ENCODE measurements at places on chromosomes 16 and 17. TPM values are rescaled to one million over a fixed set of nuclear protein-coding genes. Genes with fewer than 3 reads are reported as not detected.

ST6GALNAC2 gene
- 4.9 TPM for polyA plus RNA-seq

MAP2K4 gene
- 26.5 TPM for polyA plus RNA-seq

LITAFD gene
- polyA plus RNA-seq: not detected

IFI35 gene
- polyA plus RNA-seq: 4.3 TPM

AHSP gene
- polyA plus RNA-seq: 26.6 TPM

GRCh38 chr17:38674014-38674748 lies 576 bp downstream of the EPOP start:
- no peak for DNase-seq

DNA sequence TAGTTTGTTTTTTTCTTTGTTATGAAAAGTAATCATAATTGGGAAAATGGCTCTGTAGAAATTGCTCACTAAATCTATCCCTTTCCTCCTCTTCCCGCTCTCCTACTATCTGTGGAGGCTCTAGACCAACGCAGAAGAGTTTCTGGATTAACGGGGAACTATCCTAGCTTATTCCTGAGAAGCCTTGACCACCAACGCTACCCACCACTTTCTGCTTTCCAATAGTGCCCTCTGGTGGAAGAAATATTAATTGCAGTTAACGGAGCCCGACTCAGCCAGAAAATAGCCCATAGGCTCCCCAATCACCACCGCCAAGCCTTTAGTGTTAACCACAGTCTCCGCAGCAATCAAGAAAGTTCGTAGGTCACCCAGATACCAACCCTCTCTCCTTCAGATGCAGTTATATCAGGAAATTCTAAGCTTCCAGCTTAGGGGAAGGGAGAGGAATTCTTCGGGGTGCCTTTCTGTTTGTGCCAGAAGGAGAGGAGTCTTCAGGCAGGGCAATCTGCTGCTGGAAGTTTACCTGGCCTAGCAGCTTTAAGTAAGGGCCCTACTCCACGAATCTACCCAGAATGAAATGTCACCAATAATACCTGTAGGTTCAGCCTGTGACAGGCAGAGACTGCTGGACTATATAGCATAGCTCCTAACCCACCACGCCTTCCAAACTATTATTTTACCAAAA lies 23.0 kb upstream of the NSRP1 start:
- peak; percentile 73 for DNase-seq

DNA sequence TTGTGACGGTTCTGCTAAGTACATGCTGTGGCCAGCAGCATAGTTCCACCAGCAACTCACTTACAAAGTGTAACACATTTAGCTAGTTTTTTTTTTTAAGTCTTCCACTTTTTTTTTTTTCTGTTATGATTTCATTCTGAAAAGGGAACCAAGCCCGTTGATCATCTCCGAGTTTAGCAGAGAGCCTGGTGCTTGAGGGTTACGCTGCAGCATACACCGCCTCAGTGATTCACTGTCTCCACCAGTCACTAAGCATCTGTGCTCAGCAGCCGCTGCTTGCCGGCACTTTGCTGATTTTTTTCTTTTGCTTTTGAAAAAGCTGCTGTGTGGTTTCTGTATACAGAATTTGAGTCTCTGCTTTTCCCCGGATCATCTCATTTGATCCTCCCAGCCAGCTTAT lies 194.5 kb upstream of the CDH13 start:
- DNase-seq: no peak

DNA sequence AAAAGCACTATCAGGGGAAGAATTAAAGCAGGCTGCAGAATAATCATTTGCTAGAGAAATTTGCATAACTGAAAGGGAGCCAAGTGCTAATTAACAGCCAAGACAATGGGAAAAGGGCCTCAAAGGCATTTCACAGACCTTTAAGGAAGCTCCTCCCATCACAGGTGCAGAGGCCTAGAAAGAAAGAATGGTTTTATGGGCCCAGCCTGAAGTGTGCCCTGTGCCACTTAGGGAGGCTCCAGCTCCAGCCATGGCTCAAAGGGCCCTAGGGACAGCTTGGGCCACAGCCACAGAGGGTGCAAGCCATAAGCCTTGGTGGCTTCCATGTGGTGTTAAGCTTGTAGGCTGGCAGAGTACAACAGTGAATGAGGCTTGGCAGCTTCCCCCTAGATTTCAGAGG lies 50.1 kb downstream of the RNF112 start:
- DNase-seq: no peak

GRCh38 chr17:38452719-38453118 lies 24.5 kb downstream of the ARHGAP23 start:
- no peak for DNase-seq

DNA sequence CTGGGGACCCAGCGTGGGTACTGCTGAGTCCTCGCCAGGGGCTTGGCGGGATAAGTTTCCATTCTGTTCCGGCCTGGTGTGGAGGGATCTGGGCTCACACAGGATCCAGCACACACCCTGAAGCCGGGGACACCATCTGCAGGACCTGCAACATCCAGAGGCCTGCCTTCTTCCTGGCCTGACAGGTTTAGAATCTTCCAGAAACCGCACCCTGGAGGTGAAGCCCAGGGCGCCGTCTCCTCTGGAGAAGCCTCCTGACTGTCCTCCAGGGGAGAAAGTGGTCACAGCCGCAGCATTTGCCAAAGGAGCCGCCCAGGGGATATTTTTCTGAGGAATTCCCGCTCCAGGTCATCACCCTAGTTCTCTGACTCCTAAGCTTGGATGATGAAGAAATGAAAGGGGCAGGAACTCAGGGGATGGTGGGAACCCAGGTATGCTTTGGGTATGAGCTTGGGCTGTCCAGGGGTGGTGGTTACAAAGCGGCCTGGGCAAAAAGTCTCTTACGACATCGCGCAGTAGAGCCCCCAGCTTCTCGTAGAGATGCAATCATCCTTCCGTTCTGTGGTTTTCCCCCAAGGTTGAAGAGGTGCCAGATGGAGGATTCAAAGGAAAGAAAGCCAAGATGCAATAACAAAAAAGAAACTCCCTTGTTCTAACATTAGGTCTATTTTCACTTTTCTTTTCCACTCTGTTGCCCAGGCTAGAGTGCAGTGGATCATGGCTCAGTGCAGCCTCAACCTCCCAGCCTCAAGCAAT lies 9.1 kb upstream of the CRISPLD2 start:
- no peak for DNase-seq

DNA sequence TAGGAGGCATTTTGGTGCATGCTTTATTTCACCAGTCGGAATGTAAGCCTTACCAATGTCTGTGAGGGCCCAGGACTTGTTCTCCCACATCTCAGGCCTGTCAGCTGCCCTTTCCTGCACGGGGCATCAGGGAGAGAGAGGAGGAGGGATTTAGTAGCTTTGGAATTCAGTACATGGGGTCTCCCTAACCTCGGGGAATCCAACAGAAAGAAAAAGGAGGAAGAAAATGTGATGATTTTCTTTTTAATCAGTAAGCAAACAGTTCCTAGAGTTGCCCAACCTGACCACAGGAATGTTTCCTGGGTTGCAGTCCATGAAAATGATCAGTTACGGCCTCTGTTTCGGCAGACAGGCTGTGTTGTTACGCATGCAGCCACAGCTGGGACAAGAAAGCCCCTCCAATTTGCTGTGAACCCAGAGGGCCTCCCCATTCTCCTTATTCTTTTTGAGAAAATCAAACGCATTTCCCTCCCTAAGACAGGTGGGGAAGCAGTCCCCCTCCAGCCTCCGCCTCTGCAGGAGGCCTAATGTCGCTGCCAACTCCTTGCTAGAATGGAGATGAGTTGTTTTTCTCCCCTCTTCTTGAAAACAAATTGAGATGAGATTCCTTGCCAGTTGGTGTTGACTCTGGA lies 53.1 kb upstream of the TANGO6 start:
- DNase-seq: no peak

DNA sequence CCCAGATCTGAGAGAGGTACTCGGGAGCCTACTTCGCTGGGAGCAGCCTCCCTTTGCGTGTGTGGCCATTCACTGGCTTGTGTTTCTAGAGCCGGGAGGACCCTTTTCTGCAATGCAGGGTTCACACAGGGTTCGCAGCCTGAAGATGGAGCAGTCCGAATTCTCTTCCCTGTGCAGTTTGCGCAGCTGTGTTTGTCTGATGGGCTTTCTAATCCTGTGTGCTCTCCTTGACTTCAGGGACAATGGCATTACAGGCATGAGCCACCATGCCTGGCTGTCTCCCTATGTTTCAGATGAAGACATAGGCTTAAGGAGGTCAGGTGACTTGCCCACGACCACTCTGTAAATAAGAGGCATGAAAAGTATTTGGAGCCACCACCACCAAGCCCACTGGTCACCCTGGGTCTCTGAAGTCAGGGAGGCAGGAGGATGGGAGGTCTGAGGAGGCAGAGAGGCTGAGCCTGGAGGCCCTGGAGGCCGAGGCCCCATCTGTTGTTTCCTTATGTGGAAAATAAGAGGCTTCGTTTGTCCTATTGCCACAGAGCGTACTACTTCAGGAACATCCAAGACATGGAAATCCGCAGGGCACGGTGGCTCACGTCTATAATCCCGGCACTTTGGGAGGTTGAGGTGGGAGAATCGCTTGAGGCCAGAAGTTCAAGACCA lies 5.0 kb upstream of the STH start:
- no peak for DNase-seq

- DNase-seq: no peak
These were observed 3.7 kb upstream of the MYL4 start for GRCh38 chr17:47205419-47205963.

GRCh38 chr16:85851034-85851785 lies 47.8 kb upstream of the IRF8 start:
- DNase-seq: no peak

DNA sequence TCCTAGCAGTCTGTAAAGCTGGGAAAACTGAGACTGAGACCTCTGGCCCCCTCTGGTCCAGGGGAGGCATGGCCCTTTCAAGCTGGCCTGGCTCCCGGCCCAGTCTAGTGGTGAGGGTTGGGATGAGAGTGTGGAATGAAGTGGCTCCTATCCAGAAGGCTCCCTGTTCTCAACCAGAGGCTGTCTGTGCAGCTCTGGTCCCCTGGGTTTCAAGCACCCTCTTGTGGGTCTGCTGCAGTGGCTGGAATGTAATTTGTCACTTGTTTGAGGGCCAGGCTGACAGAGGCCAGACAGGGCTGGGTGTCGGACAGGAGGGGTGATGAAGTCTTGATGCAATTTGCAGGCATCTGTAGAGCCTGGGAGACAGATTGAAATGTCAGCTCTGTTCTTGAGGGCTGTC lies 22.1 kb upstream of the PHF12 start:
- no peak for DNase-seq

DNA sequence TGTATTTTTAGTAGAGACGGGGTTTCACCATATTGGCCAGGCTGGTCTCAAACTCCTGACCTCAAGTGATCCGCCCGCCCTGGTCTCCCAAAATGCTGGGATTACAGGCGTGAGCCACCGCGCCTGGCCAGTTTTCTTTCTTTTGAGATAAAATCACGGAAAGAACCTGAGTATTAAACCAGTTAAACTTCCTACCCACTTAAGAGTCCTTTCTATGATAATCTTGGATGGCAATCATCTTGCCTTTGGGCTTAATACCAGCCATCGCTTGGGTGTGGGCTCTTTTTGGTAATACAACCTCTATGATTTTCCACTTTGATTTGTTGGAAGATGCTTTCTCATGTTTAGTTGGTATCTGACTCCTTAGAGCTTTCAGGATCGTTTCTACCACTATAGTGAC lies 24.0 kb downstream of the PITPNC1 start:
- DNase-seq: no peak

DNA sequence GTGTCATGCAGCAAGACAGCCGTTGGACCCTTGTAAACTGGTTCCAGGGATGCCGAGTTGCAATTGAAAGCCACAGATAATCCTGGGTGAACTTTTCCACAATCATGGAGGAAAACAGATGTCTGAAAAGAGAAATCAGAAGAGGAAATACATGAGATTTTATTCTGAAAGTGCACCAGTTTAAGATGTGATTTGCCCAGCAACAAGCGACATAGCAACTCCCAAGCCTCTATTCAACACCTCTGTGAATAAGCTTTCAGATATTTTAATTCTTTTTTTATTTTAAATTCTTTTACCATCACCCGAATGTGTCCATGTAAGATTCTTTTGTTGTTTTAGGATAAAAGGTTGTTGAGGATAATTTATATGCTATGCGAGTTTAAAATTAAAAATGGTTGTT lies 46.0 kb downstream of the PKD1L3 start:
- no peak for DNase-seq

GRCh38 chr16:55500530-55501011 lies 8.3 kb upstream of the LPCAT2 start:
- DNase-seq: peak; percentile 81

- DNase-seq: no peak
These were observed 54.7 kb downstream of the SLC6A2 start for GRCh38 chr16:55710466-55710865.

DNA sequence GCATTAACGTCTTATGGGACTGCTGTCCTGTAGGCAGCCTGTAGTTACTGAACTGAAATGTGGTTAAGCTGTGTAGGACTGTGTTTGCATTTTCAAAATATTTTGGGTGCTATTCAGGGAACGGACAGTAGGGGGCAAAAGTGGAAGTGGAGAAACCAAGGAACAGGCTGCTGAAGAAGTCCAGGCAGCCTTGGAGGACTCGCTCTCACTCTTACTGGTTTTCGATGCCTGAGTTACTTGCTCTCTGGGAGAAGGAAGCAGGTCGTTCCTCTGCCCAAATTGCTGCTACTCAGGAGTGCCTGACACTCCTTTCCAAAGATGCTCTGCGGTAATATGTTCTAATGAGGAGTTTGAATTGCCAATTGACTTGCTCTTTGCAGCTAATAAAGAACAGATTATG lies 64.5 kb upstream of the RBFOX1 start:
- peak; percentile 43 for DNase-seq

GRCh38 chr17:7745748-7746470 lies 28.4 kb downstream of the DNAH2 start:
- no peak for DNase-seq

DNA sequence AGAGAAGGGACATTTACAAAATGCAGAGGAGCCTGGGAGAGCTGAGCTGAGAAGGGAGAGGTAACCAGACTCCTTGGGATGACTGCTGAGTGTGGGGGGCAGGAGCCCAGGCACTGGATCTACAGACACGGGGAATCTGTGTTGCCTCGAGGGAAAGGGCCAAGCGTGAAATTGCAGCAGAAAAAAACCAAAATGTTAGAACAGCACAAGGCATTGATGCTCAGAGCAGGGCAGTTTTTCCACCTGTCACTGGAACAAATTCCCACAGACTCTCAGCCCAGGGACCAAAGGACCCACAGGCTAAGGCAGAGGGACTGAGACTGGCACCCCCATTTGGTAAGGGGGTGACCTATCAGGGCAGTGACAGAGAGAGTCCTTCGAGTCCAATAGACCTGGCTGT lies 2.0 kb downstream of the PITPNM3 start:
- no peak for DNase-seq

DNA sequence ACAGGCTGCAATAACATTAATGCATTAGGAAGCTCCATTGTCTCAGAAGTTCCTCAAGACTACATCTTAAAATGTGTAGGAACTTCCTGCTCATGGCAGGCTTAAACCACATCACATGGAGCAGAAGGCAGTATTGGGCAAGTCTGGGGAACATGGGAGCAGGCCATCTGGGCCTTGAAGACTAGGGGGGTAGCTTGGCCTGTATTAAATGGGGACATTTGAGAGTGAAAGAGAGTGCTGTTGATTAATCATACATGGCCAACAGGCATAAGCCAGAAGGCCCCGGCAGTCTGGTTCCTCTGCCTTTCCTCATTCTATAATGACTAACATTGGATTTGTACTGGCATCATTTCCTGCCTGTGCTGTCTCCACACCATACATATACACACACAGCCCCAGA lies 25.2 kb upstream of the SLC5A11 start:
- no peak for DNase-seq

Data from muscle of arm (tissue), 14 donors.